ENCODE measurements at places on chromosomes 2 and 18.

DNA sequence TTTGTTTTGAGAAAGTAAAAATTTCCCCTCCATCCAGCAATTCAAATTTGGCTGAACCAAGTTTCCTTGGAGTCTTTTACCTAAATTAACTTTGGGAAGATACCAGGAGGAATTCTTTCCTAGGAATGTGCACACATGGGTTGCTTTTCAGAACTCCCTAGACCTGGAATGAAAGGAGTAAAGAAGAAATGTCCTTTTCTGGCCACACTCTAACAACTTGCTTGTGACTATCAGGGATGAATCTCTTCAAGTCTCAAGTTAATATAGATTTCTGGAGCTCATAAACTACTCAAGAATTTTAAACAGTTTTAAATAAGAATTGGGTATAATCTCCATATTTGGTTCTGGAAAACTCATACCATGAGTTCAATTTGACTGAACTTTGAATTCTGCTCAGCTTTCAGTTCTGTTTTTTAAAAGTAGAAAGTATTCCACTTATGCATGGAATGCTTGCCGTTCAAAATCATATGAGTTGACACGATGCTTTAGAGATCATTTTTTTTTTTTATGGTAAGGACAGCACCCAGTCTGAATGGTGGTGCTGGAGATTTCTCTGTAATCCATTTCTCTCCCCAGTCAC lies 7.7 kb downstream of the RASGRP3 start:
- no peak for DNase-seq

GRCh38 chr18:26471027-26471426 lies 77.3 kb downstream of the KCTD1 start:
- no peak for DNase-seq

GRCh38 chr18:8947566-8947965 lies 154.9 kb upstream of the NDUFV2 start:
- DNase-seq = no peak

- no peak for DNase-seq
Measured at GRCh38 chr2:240528406-240529040, 29.3 kb downstream of the ANKMY1 start.

All from GM04503 (cell line).